Hepatocyte (in vitro differentiated cells): ENCODE measurements at places on chromosomes 4 and X. TPM values are rescaled to one million over a fixed set of nuclear protein-coding genes. Genes with fewer than 3 reads are reported as not detected.

- no peak for DNase-seq
- H3K36me3 ChIP-seq: no peaks in the 10 kb centered on the region
- H3K27me3 ChIP-seq: no peaks in the 10 kb centered on the region
- H3K4me1 ChIP-seq: no peaks in the 10 kb centered on the region
- no peak overlapping the region for H3K4me3 ChIP-seq
- no peak overlapping the region for H3K27ac ChIP-seq
These were observed 25.1 kb upstream of the CLDN34 start for GRCh38 chrX:9942086-9942485.

DNA sequence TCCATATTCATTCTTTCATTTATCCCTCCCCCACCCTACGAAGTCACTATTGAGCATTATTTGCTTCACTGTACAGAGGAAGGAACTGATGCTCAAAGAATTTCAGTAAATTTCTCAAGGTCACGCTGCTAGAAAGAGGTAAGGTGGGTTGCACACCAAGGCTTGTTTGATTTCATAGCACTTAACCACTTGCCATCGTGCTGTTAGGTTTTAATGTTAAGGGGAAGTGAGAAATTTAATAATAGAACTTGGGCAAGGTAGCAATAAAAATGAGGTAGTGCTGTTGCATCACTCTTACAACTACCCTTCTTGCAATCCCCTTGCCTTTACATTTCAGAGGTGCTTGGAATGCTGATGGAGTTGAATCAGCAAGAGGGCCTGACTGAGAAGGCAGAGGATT, 343.1 kb downstream of the MID1IP1 start:
- H3K36me3 ChIP-seq: no peaks in the 10 kb centered on the region
- no peak overlapping the region for H3K27ac ChIP-seq
- no peak overlapping the region for H3K4me3 ChIP-seq
- DNase-seq: no peak
- H3K4me1 ChIP-seq: no peaks in the 10 kb centered on the region

GRCh38 chr4:186939766-186940165, 216.1 kb upstream of the FAT1 start:
- H3K4me1 ChIP-seq: peaks cover 18% of the 10 kb centered on the region
- no peaks in the 10 kb centered on the region for H3K27me3 ChIP-seq
- no peaks in the 10 kb centered on the region for H3K36me3 ChIP-seq
- no peak overlapping the region for H3K27ac ChIP-seq

DNA sequence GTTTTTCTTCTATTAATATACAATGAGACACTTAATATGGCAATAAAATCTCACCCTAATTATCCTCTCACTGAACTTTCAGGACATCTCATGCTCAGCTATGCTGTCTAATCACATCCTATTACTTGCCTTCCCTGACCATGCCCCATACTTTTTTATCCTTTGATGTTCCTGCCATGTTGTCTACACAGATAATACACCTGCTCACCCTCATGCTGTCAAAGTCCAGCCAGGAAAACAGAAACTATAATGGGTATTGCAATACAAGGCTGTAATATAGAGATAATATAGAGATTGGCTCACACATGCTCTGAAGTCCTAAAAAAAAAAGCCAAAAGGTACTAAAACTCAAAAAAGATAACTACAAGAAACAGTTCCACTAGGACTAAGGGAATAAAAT, 305.4 kb downstream of the PRDM5 start:
- H3K4me1 ChIP-seq: no peaks in the 10 kb centered on the region
- no peak overlapping the region for H3K27ac ChIP-seq
- no peak for DNase-seq
- no peaks in the 10 kb centered on the region for H3K27me3 ChIP-seq

DNA sequence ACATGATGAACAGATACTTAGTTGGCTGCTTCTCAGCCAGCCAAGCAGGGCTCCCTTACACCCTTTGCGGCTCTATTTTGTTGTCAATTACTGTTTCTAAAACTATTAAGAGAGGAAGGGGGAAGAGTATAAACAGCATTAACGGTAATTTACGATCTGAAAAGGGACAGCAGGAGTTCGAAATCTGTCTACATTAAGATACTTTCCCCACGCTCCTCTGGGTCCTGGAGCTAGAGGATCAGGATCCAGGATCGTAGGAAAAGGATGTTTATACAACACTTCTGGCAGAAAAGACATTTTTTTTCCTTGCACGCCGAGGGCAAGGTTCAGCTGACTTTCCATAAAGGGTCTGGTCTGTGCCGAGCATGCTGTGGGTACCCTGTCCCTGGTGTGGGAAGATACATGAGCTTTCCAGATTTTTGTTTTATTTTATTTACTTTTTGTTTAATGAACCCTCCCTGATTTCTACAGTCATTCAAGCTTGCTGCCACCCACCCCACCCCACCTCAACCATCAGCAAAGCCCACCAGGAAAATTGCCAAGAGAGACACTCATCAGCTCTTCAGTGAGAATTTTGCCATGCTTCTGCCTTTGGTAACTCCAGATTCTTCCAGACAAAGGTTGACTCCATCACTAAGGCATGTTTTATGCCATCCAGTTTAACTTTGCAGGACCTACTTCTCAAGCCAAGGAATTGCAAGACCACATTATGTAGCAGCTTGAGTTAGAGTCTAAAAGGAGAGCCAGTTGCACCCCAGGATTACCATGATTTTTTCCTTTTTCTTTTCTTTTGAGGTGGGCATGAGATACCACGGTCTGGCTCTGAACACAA, 188.1 kb downstream of the QDPR start:
- no peaks in the 10 kb centered on the region for H3K36me3 ChIP-seq
- H3K4me3 ChIP-seq: no peak overlapping the region

Gene GABRB1
- 2.8 and 4.9 TPM in 2 replicates for total RNA-seq

Gene CSAG2
- not detected in 2 replicates for total RNA-seq

Gene ZNF827
- 14.9 and 17.5 TPM in 2 replicates for total RNA-seq

Gene GPR173
- total RNA-seq: 2.2 and 3.4 TPM in 2 replicates

Gene MAPK10
- total RNA-seq: 12.2 and 14.8 TPM in 2 replicates

Gene PCDH18
- total RNA-seq: 70.9 and 73.4 TPM in 2 replicates
